ENCODE measurements at places on chromosomes 12 and 14.

- DNase-seq = no peak
These were observed 6.4 kb downstream of the ADGRD1 start for GRCh38 chr12:130960058-130960457.

DNA sequence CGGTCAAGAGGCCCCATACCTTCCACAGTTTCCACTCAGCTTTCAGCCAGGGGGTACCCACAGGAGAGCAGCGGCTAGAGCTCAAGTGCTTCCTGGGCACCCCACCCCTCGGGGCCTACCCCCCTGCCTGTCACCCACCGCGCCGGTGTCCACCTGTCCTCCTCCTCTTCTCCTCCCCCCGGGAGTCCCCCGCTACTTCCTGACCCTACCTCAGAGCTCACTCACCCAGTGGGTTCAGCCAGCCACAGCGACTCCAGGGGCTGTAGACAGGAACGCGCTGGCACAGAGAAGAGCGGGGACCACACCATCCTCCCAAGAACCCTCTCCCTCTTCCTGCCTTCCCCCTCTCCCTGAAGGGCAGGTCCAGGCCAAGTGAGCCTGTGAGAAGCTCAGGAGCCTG lies 123.0 kb downstream of the ESRRB start:
- no peak for DNase-seq

- DNase-seq = no peak
These were observed 21.7 kb upstream of the CTDSP2 start for GRCh38 chr12:57868221-57868620.

- DNase-seq = no peak
These were observed 478.2 kb downstream of the ZFP36L1 start for GRCh38 chr14:68314642-68315041.

GRCh38 chr12:51818566-51819300 lies 29.8 kb downstream of the FIGNL2 start:
- DNase-seq = no peak

DNA sequence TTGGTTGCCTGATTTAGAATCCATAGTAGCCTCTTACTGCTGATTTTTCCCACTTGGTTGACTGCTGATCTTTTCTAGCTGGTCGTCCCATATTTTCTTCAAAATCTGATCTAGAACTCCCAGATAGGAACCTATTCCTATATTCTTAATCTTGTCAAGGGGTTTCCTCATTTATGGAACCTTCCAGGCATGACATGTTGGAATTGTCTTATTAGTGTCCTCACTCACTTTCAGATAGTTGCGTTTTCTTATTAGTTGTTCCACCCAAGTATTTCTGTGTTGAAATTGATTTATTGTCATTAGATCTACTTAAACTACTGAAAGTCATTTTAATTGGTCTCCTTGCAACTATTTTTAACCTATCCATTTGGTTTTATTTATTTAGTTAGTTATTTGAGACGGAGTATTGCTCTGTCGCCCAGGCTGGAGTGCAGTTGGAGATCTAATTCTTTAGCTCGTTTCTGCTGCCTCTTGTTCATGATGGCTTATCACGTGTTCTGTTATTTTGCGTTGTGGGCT lies 25.0 kb downstream of the KTN1 start:
- DNase-seq = no peak

DNA sequence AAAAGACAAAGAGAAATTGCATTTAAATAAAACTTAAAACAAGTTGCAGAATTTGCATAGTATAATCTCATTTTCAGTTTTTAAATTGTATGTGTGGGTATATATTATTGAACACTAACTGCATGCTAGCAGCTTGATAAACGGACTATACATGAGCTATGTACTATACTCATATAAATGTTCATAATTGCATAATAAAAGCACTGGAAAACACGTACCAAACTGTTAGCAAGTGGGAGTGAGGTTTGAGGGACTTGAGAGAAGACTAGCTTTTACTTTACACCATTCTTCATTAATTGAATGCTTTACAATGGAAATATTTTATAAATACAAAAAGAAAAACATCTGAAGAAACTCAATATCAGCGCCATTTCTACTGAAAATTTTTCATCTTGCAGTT lies 32.2 kb upstream of the MDM1 start:
- no peak for DNase-seq

- no peak for DNase-seq
These were observed 170.5 kb downstream of the NDUFA12 start for GRCh38 chr12:94832780-94833681.

DNA sequence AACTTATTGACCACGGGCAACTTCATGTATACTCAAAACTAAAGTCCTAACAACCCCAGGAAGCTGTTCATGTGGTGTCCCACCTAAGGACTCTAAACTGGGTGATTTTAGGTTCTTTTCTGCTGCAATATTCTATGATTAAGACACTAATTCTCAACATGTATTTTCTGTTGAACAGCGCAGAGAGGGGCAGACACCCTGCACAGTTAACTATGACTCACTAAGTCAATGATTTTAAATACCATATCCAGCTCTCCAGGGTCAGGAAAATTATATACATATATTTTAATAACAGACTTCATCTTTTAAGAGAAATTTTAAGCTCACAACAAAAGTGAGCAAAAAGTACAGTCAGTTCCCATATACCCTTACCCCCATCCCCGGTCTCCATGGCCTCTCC lies 85.0 kb downstream of the FOXN3 start:
- DNase-seq = no peak

DNA sequence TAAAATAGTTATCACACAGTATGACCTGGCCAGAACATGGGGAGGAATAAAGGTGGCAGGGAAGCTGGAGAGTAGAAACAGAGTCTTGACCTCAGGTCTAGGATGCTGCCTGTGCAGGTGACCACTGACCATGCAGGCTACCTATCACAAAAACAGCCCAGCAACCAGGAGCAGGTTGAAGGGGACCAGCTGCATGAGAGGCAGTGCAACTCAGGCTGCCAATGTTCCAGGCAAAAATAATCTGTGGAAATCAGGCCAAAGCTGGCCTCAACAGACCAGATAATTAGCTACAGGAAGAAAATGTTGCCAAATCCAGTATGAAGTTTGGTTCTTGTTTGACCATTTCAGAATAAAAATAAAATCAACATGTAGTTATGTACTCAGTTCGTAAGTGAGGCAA lies 72.6 kb downstream of the PDE6H start:
- DNase-seq = no peak

All from stimulated activated CD4-positive, alpha-beta T cell treated with anti-CD3 and anti-CD28 coated beads, Interleukin-2, amount 100 ng/mL, for 4 hours (primary cell).